Nephron progenitor cell (in vitro differentiated cells): ENCODE measurements at places on chromosomes 4 and X.

GRCh38 chr4:185730849-185731608 lies 81.0 kb downstream of the SORBS2 start:
- DNase-seq, result no peak

- DNase-seq, result peak; percentile 21
These were observed 30.4 kb downstream of the PGRMC1 start for GRCh38 chrX:119266364-119266995.

DNA sequence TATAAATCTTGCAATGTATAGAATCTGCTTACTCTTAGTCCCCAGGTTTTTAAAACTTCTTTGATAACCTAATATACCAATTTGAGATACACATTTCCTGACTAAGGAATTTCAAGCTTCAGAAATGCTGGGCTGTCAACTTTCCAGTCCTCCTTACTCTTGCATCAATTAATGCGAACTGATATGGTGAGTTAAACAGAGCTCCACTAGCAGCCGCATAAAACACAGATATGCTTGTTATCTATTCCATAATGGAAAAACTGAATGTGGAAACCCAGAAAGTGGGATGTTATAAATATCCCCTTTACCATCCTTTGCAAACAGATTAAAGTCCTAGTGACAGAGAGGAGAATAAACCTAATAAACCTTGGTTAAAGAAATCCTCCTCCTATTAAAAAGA lies 1913.7 kb downstream of the STIM2 start:
- DNase-seq, result no peak

DNA sequence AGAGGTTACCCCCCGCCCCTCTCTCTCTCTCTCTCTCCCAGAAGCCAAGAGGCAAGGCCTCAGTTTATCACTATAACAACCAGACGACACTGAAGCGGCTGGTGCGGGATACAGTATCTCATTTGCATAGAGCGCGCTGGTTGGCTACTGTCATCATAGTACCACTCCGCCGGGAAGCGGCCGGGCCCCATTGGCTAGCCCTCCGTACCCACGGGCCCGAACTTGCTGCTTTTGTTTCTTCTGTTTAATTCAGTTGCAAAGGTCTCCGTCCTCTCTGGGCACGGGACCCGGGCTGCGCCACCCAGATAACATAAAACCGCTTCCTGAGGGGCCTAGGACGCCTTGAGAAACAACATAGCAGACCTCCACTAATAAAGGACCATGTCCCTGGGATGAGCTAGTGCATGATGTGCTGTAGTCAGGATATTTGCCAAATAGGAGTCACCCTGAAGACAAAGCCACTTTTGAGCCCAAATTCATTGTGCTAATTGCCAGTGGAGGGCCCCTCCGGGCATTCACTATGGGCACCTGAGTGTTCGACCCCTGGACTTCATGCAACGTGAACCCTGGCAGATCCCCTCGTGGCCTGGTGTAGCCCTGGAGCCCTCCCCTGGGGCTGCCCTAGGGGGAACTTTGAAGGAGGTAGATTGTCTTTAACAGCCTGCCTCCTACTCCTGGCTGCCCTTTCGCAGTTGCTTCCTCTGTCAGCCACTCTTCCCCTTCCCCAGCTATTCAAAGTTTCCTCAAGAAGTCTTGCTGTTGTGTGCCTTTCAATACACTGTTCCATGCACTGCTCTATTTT lies at the start of gene PCYT1B:
Gene PCYT1B, minus strand, starts transcription at position 91 of the 802 bp plus-strand sequence. CDS start 242 bp downstream, outside the sequence.
- DNase-seq, result peak; percentile 87

DNA sequence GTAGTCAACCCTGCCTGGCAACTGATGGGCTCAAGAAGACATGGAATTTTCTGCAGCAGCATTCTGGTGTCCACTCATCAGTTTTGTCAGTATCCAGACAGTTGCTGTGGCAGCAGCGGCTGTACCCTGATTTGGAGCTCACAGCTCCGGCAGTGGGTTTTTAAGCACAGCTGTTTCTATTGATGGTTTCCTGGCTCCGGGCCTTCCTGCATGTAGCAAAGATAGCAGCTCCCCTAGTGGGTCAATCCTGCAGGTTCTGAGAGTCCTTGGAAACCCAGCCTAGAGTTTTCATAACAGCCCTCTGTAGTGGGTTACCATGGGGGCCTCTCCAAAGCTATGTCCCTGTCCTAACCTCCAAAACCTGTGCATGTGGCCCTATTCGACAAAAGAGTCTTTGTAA lies 84.0 kb upstream of the ATP6AP2 start:
- DNase-seq, result no peak

DNA sequence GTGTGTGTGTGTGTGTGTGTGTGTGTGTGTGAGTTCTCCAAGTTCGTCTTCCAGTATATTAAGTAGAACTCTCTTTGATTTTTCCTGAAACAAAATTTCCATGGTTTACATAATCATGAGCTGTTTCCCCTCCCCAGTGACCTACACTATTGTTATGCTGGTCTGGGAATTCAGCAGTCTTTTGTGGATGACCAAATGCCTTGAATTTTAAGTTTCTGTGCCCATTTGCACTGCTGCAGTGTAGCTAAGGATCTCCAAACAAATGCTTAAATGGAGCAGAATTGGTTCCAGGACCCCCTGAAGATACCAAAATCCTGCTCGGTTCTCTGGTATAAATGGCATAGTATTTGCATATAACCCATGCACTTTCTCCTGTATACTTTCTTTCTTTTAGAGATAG lies 77.2 kb upstream of the SLC34A2 start:
- no peak for DNase-seq

GRCh38 chr4:17623451-17624001 lies 9.1 kb downstream of the MED28 start:
- no peak for DNase-seq
